B cell (primary cell): ENCODE measurements at places on chromosomes 7 and 10.

GRCh38 chr10:25039531-25039930, 23.1 kb downstream of the THNSL1 start:
- H3K4me1 ChIP-seq = peaks cover 3% of the 10 kb centered on the region
- H3K27me3 ChIP-seq = no peaks in the 10 kb centered on the region
- no peak overlapping the region for H3K27ac ChIP-seq
- no peak for DNase-seq
- H3K4me3 ChIP-seq = no peak overlapping the region

- H3K27me3 ChIP-seq = no peaks in the 10 kb centered on the region
- H3K27ac ChIP-seq = no peak overlapping the region
- H3K36me3 ChIP-seq = no peaks in the 10 kb centered on the region
Observed at GRCh38 chr7:92754919-92755581, 81.3 kb downstream of the CDK6 start.

DNA sequence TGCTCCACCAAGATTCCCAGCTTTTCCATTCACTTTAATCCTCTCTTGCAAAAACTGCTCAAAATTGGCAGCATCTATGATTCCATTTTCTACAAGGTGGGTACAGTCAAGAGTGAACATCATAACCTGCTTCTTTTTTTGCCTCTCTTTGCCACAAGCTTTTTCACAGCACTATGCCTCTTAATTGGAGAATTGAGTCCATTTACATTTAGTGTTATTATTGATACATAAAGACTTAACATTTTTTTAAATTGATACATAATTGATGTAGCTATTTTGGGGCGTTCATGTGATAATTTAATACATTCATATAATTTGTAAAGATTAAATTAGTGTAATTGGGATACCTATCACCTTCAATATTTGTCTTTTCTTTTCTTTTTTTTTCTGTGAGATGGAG, 18.8 kb downstream of the AS3MT start:
- H3K4me3 ChIP-seq = no peak overlapping the region
- H3K27me3 ChIP-seq = no peaks in the 10 kb centered on the region
- H3K4me1 ChIP-seq = no peaks in the 10 kb centered on the region
- H3K36me3 ChIP-seq = no peaks in the 10 kb centered on the region

- no peak overlapping the region for H3K4me3 ChIP-seq
- H3K4me1 ChIP-seq = no peaks in the 10 kb centered on the region
- no peaks in the 10 kb centered on the region for H3K36me3 ChIP-seq
- DNase-seq = no peak
Observed at GRCh38 chr10:64080071-64080470, 558.9 kb downstream of the REEP3 start.

DNA sequence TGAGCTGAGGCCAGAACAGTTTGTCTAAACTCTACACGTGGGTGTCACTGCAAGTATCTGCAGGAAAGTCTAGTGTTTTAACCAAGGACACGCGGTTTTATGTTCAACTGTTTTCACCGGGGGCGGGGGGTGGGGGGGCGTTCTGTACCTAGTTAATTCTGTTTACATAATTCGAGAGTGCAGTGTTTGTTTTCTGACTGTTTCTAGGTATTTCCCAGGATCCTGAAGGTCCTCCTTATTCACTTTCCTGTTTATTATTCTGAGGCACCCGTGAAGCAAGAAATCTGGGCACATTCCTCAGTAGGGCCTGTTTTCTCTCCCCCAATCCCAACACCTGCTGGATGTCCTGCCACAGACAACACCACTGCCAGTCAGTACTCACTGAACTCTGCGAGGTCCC, 7.6 kb downstream of the LOXL4 start:
- H3K4me1 ChIP-seq = no peaks in the 10 kb centered on the region
- H3K27me3 ChIP-seq = no peaks in the 10 kb centered on the region
- H3K27ac ChIP-seq = no peak overlapping the region
- H3K4me3 ChIP-seq = no peak overlapping the region
- no peaks in the 10 kb centered on the region for H3K36me3 ChIP-seq

- H3K27ac ChIP-seq = no peak overlapping the region
- DNase-seq = peak; percentile 25
- H3K27me3 ChIP-seq = peaks cover 12% of the 10 kb centered on the region
- peak overlapping the region; percentile 48 for H3K4me3 ChIP-seq
Observed at GRCh38 chr10:29736366-29737073, 101.7 kb upstream of the SVIL start.

GRCh38 chr10:130857631-130858295, 453.8 kb downstream of the TCERG1L start:
- no peaks in the 10 kb centered on the region for H3K36me3 ChIP-seq
- no peak for DNase-seq
- no peaks in the 10 kb centered on the region for H3K4me1 ChIP-seq
- H3K4me3 ChIP-seq = no peak overlapping the region

- no peak overlapping the region for H3K4me3 ChIP-seq
- no peak for DNase-seq
- H3K27ac ChIP-seq = no peak overlapping the region
- peaks cover 21% of the 10 kb centered on the region for H3K4me1 ChIP-seq
- H3K27me3 ChIP-seq = no peaks in the 10 kb centered on the region
Observed at GRCh38 chr10:101565936-101566332, 22.1 kb downstream of the POLL start.

DNA sequence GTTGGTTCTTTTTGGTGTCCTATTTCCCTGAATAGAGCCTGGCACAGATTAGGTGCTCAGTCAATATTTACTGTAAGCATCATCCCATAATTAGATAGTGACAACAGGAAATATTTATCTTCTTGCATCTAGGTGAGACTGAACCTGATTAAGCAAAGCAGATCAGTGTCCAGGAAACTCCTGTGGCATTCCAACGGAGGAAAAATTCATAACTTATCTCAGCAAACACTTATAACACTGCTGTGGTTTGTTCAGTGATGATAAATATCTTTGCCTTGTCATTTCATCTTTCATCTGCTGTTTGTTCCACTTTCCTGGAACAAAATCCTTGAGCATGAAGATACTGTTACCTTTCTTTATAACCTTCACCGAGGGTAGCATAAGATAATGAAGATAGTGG, 1160.3 kb upstream of the AUTS2 start:
- no peaks in the 10 kb centered on the region for H3K27me3 ChIP-seq
- DNase-seq = no peak
- no peaks in the 10 kb centered on the region for H3K4me1 ChIP-seq
- H3K36me3 ChIP-seq = no peaks in the 10 kb centered on the region
- no peak overlapping the region for H3K27ac ChIP-seq

DNA sequence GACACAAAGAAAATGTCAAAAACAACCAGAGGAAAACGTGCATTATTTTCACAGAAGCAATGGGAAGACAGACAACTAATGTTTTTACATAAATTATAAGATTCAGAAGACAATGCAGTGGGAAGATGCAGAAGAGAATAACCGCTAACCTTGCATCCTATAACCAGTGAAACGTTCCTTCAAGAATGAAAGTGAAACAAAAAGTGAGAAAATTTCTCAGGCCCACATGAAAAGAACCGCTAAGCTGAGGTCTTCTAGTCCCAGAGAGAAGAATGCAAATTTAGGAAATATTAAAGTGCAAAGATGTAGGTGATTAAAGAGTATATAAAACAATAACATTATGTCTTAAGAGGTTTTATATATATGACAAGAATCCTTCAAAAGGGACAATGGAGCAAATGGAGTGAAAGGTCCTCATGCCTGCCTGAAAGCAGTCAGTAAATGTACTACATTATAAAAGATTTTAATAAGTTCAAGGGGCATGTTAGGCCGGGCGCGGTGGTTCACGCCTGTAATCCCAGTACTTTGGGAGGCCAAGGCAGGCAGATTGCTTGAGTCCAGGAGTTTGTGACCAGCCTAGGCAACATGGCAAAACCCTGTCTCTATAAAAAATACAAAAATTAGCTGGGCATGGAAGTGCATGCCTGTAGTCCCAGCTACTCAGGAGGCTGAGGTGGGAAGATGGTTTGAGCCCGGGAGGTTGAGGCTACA, 43.1 kb upstream of the DDC start:
- no peaks in the 10 kb centered on the region for H3K4me1 ChIP-seq
- H3K27ac ChIP-seq = no peak overlapping the region
- no peak for DNase-seq
- H3K27me3 ChIP-seq = no peaks in the 10 kb centered on the region
- no peak overlapping the region for H3K4me3 ChIP-seq

- no peak for DNase-seq
- no peak overlapping the region for H3K4me3 ChIP-seq
- no peaks in the 10 kb centered on the region for H3K4me1 ChIP-seq
- no peaks in the 10 kb centered on the region for H3K36me3 ChIP-seq
Observed at GRCh38 chr7:13551503-13551902, 438.0 kb downstream of the ETV1 start.

DNA sequence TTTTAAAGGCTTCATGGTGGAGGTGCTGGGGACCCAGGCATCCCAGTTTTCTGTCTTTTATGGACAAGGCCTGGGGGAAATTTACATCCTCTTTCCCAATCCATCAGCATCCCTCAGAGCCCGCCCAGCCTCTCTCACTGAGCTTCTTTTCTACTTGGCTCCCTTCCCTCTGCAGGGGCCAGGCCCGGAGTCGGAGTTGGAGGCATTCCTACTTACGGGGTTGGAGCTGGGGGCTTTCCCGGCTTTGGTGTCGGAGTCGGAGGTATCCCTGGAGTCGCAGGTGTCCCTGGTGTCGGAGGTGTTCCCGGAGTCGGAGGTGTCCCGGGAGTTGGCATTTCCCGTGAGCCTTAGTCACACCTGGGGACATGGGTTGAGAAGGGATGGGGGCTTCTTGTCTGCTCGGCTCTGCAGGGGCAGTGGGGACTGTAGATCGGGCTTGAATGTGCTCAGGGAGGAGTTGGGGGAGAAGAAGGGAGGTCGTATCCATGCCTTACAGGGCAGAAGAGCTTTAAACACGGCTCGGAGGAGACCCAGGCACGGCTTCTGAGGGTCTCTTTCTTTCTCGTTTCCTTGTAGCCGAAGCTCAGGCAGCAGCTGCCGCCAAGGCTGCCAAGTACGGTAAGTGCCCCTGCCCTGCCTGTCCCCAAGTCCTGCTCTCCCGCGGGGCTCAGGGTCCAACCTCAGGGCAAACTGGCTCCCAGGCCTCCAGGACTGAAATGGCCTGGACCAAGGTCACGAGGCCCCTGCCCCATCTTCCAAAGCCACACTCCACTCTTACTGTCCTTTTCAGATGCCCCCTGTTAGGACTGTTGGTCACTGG, 27.3 kb upstream of the LIMK1 start:
- no peak overlapping the region for H3K4me3 ChIP-seq
- H3K27me3 ChIP-seq = no peaks in the 10 kb centered on the region
- no peak overlapping the region for H3K27ac ChIP-seq

GRCh38 chr10:75743291-75743778, 311.9 kb downstream of the LRMDA start:
- H3K4me1 ChIP-seq = no peaks in the 10 kb centered on the region
- no peak overlapping the region for H3K27ac ChIP-seq
- no peak for DNase-seq
- H3K27me3 ChIP-seq = no peaks in the 10 kb centered on the region

GRCh38 chr10:14304046-14304445, 26.7 kb downstream of the FRMD4A start:
- H3K27me3 ChIP-seq = peaks cover 5% of the 10 kb centered on the region
- H3K4me3 ChIP-seq = no peak overlapping the region
- no peak overlapping the region for H3K27ac ChIP-seq
- no peaks in the 10 kb centered on the region for H3K36me3 ChIP-seq
- no peak for DNase-seq

DNA sequence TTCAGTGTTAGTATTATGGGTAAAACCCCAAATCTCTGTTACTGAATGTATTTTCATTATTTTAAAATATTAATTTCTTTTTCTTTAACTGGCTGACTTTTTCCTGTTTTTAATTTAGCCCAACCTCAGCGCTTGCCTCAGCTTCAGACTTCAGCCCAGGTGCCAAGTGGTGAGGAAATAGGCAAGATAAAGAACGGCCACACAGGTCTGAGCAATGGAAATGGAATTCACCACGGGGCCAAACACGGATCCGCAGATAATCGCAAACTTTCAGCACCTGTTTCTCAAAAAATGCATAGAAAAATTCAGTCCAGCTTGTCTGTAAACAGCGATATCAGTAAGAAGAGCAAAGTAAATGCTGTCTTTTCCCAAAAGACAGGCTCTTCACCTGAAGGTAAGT, 57.5 kb downstream of the MDFIC start:
- H3K4me3 ChIP-seq = no peak overlapping the region
- peaks cover 4% of the 10 kb centered on the region for H3K4me1 ChIP-seq
- peaks cover 1% of the 10 kb centered on the region for H3K36me3 ChIP-seq
- no peaks in the 10 kb centered on the region for H3K27me3 ChIP-seq
- H3K27ac ChIP-seq = no peak overlapping the region

DNA sequence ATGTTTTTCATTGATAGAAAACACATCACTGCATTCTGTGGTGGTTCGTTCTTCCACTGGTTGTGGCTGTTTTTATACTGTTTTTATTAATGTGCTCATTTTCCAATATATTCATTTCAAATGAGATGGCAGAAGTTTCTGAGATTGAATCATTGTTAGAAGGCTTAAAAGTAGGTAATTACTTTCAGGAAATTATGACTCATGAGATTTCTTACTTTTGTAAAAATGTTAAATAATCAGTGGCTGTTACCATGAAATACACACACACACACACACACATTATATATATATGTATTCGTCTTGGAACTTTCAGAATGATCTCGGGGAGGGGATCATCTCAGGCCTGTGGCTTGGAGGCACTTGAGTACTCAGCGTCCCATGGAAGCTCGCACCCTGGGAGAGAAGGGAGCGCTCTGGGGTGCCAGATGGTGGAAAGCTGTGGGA, 66.1 kb downstream of the ZMYND11 start:
- H3K4me1 ChIP-seq = no peaks in the 10 kb centered on the region
- no peaks in the 10 kb centered on the region for H3K27me3 ChIP-seq
- no peak overlapping the region for H3K4me3 ChIP-seq
- no peaks in the 10 kb centered on the region for H3K36me3 ChIP-seq
- DNase-seq = no peak
- H3K27ac ChIP-seq = no peak overlapping the region

GRCh38 chr10:109981650-109982049, 26.1 kb upstream of the ADD3 start:
- H3K36me3 ChIP-seq = no peaks in the 10 kb centered on the region
- H3K27ac ChIP-seq = no peak overlapping the region
- H3K4me1 ChIP-seq = no peaks in the 10 kb centered on the region
- H3K27me3 ChIP-seq = no peaks in the 10 kb centered on the region

DNA sequence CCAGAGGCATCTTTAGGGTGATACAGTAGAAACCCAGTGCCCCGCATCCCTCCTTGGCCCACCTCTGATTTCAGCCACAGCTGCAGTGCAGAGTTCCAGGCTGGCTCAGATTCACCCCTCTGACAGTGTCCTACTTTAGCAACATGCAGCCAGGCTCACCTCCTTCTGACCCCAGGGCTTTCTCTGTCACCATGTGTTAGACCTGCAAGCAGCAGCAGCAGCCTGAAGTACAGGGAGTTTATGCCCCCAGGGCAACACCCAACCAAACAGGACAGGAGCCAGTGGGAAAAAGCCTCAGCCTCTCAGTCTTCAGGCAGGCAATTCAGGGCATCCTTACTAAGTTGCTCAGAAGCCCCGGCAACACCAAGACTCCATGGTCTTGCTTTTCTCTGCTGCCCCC, 109.0 kb upstream of the PLXNA4 start:
- H3K27me3 ChIP-seq = no peaks in the 10 kb centered on the region
- no peak for DNase-seq
- no peaks in the 10 kb centered on the region for H3K36me3 ChIP-seq

- no peaks in the 10 kb centered on the region for H3K36me3 ChIP-seq
- no peaks in the 10 kb centered on the region for H3K27me3 ChIP-seq
- no peak overlapping the region for H3K4me3 ChIP-seq
- H3K27ac ChIP-seq = no peak overlapping the region
- DNase-seq = no peak
- H3K4me1 ChIP-seq = peaks cover 23% of the 10 kb centered on the region
Observed at GRCh38 chr7:105811189-105811847, 65.1 kb downstream of the ATXN7L1 start.
